IMR-90 (cell line): ENCODE measurements at places on chromosomes 4 and X. TPM values are rescaled to one million over a fixed set of nuclear protein-coding genes. Genes with fewer than 3 reads are reported as not detected.

DNA sequence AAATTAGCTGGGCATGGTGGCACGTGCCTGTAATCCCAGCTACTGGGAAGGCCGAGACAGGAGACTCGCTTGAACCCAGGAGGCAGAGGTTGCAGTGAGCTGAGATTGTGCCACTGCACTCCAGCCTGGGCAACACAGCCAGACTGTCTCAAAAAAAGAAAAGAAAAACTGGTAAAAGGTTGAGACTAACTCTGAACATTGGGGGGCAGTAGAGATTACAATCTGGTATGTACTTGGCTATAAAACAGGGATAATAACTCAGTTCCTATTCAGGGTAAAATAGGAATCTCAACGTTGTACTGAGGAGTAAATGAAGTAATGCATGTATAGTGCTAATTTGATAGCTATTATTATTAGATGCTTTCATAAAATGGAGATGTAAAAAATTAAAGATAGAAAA, 12.5 kb upstream of the KLF8 start:
- DNase-seq: no peak

GRCh38 chrX:153921070-153921469, 5.0 kb downstream of the ARHGAP4 start:
- no peak for DNase-seq

DNA sequence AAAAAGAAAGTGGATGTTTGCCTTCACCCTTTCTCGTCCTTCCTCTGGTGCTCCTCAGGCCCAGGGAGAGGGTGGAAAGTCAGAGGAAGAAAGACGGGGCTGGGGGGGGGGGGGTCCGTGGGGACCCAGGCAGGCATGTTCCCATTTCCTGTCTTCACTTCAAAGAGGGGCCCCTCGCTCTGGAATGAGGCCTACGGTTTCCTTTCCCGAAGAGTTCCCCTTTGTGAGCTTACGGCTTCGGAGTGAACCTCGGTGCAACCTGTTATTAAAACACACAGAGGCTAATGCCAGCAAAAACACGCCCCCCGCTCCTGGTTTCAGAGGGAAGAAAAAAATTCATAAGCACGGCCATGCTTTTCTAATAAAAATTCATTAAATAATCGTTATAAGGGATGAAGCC, 40.1 kb downstream of the SHOX start:
- DNase-seq: no peak

GRCh38 chr4:36511785-36512184, 230.4 kb downstream of the DTHD1 start:
- no peak for DNase-seq

- DNase-seq: no peak
Observed at GRCh38 chrX:104712515-104712914, 146.5 kb downstream of the IL1RAPL2 start.

DNA sequence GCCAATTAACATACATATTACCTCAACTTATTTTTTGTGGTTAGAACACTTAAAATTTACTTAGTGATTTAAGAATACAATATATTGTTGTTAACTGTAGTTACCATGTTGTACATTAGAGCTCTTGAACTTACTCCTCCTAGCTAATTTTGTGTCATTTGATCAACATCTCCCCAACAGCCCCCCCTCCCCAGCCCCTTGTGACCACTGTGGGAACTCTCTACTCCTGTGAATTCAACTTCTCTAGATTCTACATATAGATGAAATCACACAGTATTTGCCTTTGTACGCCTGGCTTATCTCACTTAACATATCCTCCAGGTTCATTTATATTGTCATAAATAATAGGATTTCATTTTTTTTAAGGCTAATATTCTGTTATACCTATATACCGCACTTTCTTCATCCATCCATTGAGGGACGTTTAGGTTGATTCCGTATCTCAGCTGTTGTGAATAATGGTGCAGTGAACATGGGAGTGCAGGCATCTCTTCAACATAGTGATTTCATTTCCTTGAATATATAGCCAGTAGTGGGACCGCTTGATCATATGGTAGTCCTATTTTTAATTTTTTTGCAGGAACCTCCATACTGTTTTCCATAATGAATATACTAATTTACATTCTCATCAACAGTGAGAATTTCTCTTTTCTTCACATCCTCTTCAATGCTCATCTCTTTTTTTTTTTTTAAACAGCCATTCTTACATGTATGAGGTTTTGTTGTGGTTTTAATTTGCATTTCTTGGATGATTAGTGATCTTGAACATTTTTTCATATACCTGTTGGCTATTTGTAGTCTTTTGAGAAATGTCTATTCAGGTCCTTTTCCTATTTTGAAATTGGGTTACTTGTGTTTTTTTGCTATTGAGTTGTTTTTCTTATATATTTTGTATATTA, 66.8 kb downstream of the RAPGEF2 start:
- no peak for DNase-seq

- peak; percentile 39 for DNase-seq
Observed at GRCh38 chrX:21863241-21863640, 7.5 kb downstream of the YY2 start.

GRCh38 chr4:39873823-39874222, 103.9 kb downstream of the PDS5A start:
- no peak for DNase-seq

DNA sequence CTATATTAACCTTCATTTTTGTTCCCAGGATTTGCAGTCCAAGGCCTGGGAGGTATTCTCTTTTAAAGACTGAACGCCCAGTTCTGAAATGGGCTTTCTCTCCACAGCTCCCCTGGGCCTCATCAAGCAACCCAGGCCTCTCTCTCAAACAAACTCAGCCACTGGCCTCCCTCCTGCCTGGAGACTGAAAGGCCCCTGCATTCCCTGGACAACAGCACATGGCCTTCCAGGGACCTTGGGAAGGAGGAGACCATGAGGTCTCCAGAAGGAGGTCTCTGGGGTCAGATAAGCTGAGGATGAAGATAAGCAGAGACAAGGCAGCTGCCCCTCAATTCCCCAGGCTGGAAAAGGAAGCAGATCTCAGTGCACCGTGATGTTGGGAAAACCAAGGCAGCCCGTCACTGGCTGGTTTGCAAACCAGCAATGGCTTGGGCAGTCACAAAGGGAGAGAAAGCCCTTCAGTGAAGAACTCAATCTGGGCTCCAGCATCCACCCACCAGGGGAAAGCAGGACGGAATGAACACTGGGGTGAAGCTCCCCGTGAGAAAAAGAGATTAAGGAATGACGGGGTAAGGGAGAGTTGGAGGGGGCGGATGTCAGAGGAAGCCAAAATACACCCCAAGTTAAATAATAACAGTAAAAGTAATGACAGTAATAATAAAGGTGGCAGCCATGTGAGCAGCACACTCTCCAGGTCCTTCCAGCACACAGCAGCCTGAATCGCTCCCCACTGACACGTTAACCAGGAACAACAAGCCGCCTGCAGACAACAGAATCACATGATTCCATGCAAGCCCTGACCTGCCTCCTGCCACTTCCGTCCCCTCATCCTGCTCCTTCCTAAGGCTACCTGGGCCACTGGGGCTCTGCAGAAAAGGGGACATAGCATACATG, 22.3 kb downstream of the AMOT start:
- no peak for DNase-seq

DNA sequence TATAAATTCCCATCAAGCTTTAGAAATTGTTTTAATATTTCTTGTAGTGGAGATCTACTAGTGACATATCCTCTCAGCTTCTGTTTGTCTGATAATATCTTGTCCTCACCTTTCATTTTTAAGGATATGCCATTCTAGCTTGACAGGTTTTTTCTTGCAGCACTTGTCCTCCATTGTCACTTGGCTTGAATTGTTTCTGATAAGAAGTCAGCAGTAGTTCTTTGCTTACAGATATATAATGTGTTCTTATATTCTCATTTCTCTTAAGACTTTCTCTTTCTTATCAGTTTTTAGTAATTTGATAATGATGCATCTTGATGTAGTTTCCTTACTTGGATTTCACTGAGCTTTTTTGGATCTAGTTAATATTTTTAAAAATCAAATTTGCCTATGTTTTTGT, 120.6 kb upstream of the NUDT6 start:
- DNase-seq: no peak

- no peak for DNase-seq
Observed at GRCh38 chr4:14952352-14952751, 49.9 kb upstream of the CPEB2 start.

DNA sequence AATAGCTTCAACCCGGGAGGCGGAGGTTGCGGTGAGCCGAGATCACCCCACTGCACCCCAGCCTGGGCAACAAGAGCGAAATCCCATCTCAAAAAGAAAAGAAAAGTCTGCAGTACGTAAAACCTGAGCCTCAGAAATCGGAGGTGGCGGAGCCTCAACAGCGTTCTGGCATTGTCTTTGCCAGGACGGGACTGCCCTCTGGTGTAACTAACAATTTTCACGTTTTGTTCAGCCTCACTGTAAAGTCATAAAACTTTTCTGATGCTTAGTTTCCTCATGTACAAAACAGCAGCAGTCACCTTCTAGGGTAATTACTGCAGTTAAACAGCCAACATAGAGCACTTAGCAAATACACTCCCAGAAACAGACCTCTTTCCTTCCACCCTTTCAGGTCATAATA, 121.7 kb downstream of the RBM47 start:
- DNase-seq: no peak

DNA sequence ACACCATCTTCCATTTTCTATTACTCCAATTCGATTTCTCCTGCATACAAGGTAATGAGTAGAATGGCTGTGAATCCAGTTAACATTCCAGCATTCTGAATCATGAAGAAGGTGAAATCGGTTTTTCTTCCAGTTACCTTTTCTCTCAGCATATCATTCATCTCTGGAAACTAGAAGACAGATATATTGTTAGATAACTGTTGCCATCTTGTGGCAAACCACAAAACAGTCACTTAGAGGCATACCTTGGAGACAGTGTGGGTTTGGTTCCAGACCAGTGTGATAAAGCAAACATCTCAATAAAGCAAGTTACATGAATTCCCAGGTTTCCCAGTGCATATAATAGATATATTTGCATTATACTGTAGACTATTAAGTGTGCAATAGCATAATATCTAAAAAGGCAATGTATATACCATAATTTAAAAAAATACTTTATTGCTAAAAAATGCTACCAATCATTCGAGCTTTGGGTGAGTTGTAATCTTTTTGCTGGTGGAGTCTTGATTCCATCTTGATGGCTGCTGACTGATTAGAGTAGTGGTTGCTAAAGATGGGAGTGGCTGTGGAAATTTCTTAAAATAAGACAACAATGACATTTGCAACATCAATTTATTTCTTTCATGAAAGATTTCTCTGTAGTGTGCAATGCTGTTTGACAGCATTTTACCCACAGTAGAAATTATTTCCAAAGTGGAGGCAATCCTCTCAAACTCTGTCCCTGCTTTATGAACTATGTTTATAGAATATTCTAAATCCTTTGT, 82.1 kb downstream of the SLC39A8 start:
- DNase-seq: peak; percentile 28

- peak; percentile 90 for DNase-seq
Observed at GRCh38 chr4:85005865-85006377, 39.4 kb upstream of the WDFY3 start.

- DNase-seq: peak; percentile 97
Observed at GRCh38 chr4:179695175-179695574, 2252.9 kb upstream of the AGA start.

DNA sequence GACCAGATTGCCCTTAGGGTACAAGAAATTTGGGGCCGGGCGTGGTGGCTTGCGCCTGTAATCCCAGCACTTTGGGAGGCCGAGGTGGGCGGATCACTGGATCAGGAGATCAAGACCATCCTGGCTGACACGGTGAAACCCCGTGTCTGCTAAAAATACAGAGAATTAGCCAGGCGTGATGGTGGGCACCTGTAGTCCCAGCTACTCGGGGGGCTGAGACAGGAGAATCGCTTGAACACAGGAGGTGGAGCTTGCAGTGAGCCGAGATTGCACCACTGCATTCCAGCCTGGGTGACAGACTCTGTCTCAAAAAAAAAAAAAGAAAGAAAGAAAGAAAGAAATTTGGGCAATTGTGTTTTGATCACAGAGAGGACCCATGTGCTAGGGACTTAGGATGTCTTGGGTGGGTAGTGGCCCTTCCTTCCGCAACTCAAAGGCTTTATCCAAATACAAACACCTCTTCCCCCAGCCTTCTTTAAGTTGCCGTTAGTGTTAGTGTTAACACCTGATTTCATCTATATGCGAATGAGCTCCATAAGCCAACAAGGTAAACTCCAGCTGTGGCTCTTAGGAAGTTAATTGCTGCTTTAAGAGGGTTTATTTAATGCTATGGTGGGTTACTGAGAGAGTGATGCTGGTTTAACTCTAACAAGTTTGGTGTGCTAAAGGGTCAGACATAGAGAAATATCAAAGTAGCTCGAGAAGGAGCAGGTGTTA, 8.6 kb upstream of the CCDC110 start:
- DNase-seq: no peak

- no peak for DNase-seq
Observed at GRCh38 chrX:102077426-102077825, 48.1 kb upstream of the TCEAL2 start.

DNA sequence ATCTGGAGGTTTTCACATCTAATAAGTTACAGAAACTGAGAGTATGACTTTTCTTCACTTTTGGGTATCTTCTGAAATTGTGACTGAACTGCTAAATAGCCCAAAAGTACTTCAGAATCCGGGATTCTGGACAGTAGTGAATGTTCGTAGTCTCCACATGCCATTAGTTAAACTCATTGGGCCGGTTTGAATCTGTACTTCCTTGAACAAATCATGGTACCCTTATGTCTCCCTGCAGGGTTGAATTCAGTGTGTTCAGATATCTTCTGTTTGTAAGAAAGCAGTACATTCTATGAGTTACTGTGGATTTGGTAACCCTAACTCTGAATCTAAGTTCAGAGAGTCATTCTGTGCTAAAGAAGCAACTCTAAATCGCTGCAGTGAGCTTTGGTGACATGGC, 33.6 kb downstream of the FAM193A start:
- DNase-seq: no peak

GRCh38 chr4:113810906-113811305, 49.4 kb upstream of the CAMK2D start:
- DNase-seq: peak; percentile 78

GRCh38 chrX:118751950-118752783, 24.8 kb downstream of the IL13RA1 start:
- no peak for DNase-seq

IL21 gene
- total RNA-seq: not detected in 2 replicates

ENPEP gene
- 0.18 and 0.28 TPM in 2 replicates for total RNA-seq

AFP gene
- total RNA-seq: 0.56 and 1.3 TPM in 2 replicates

VSIG1 gene
- not detected in 2 replicates for total RNA-seq
